ENCODE measurements at places on chromosomes 4 and X.

DNA sequence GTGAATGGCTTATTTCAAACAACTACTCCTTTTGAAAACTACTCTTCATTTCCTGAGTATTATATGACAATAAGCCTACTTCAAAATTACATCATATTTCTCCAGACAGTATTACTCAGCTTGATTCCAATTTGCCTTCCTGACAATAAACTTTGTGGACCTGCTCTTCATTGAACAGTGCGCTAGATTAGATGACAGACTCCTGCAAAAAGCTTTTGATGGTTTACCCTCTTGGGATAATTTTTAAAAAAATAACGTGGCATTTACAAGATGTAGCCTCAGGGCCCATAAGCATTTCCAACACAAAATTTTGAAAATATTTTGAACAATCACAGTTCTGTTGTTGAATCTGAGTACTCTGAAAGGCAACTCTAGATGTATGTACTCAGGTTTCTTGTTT lies 25.9 kb downstream of the MGAT4D start:
- no peak for DNase-seq

- DNase-seq: no peak
These were observed 41.3 kb upstream of the CCKAR start for GRCh38 chr4:26531491-26532116.

- DNase-seq: no peak
These were observed 33.4 kb downstream of the AFAP1 start for GRCh38 chr4:7906171-7906701.

DNA sequence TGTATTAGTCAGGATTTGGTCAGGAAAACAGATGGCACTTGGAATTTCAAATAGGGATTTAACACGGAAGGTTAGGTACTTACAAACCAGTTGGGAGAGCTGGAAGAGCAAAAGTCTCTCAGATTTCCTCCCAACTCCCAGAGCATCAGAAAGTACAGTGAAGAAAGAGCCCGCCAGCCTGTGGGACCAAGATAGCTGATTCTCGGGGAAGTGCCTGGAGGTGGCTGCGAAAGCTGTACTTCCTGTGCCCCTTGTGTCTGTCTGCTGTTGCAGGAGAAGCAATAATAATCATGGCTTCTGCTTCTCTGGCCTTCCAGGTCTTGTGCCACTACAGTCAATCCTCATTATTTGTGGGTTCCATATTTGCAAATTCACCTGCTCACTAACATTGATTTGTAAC lies 221.0 kb upstream of the BCOR start:
- DNase-seq: no peak

GRCh38 chr4:13558881-13559280 lies 14.6 kb upstream of the NKX3-2 start:
- DNase-seq: no peak

- no peak for DNase-seq
These were observed 792 bp downstream of the PPID start for GRCh38 chr4:158722291-158722916.

- DNase-seq: no peak
These were observed 85.5 kb downstream of the HPRT1 start for GRCh38 chrX:134545510-134545909.

DNA sequence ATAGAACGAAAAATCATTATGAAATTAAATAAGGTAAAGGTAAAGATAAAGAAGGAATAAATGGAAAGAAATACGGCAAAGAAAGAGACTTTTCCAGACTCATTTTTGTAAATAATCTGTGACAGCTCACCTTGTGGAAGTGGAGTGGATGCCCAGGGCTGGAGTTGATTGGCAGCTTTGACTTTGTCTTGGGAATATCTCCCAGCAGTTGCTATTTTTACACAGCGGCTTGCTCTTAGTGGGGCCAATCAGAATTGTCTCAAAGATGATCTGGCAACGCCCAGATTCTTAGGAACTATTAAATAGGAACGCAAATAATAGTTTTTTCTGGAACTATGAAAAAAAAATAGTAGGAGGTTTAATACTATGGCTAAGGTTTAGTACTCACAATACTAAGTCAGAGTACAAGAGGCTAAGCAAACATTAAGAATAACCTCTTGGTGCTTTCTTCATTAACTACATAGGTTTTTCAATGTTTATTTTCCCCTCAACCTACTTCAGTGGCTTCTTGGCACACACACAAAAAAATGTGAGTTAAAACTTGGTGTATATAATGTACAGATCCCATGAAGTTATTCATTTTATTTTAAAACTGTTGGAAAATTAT lies 132.7 kb downstream of the TRAM1L1 start:
- DNase-seq: no peak

Measured in activated CD4-positive, alpha-beta T cell treated with anti-CD3 and anti-CD28 coated beads, Interleukin-2, amount 50 U/mL, for 16 hours (primary cell).